ENCODE measurements at places on chromosomes 13 and 19.

DNA sequence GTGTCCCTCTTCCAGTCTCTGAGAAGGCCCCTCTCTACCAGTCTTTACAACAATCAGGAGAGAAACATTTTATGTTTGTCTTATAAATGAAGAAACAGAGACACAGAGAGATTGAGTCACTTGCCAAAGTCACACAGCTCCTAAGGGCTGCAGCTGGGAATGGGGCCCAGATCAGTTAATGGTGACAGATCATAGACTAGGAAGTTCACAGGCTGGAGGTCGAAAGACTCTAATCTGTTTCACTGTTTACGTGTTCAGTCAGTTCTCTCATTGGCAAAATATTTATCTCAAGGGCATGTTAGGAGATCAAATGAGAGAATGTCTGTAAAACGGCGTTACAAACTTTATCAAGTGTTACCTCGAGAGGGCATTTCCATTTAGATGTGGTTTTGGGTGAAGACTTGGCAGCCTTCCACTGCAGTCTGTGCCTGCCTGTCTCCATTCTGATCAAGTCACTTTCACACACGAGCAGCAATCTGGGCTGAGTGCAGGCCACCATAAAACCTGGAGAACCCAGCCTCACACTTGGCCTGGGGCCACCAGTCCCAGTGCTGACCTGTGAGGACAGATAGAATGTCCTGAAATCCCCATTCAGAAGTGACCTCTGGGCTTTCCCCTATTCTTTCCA lies 65.1 kb downstream of the SIAH3 start:
- DNase-seq: no peak

GRCh38 chr13:61833228-61833627 lies 417.6 kb upstream of the PCDH20 start:
- DNase-seq: no peak

DNA sequence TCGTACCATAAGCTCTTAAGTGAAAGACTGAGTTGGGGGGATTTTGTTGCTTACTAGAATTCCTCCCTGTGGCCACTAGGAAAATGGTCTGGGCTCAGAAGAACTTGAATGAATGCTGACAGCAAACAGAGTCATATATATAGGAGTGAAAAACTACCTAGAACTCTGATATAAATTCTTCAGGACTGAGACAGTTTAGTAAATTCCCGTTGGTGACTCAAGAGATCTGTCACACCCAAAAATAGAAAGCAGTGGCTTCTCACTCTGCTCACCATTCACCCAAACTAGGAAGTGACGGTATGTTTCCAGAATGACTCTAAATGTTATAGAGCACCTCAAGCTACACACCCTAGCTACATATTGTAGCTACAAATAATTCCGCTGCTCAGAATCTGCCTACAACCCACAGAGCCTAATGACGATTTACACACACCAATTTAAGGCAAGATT lies 116.2 kb downstream of the TBC1D4 start:
- no peak for DNase-seq

- DNase-seq: no peak
Measured at GRCh38 chr13:105598529-105598928, 936.9 kb downstream of the EFNB2 start.

DNA sequence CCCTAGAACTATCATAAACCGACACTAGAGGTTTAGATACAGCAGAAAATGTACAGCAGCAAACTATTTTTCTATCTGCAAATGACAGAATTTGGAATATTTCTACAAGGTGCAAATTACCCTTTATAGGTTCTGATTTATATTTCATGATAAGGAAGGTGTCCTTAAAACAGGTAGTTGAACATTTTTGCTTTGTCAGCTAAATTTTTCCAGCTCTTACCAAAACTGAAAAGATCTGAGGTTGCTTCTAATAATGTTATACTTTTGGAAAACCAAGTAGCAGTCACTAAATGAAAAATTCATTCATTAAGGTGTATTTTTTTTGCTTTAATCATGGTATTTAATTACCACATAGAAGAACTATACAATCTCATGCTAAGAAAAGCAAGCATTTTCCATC lies 9.0 kb downstream of the SHISA2 start:
- DNase-seq: no peak

DNA sequence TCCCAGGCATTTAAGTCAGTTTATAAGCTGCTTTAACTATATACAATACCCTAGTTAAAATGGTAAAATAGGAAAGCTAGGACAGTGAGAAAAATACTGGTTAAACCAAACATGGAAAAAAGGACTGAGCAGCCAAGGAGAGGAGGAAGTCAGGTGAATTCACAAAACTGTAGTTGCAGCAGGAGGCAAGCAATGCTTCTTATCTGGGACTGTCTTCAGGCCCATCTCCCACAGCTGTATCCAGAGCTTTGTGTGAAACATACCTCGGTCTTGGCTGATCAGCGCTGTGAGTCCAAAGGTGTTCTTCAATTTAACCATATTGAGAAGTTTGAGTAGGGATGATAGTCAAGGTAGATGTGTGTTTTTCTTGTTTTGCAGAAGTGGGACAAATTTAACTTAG lies 15.7 kb upstream of the SUPT20H start:
- no peak for DNase-seq

DNA sequence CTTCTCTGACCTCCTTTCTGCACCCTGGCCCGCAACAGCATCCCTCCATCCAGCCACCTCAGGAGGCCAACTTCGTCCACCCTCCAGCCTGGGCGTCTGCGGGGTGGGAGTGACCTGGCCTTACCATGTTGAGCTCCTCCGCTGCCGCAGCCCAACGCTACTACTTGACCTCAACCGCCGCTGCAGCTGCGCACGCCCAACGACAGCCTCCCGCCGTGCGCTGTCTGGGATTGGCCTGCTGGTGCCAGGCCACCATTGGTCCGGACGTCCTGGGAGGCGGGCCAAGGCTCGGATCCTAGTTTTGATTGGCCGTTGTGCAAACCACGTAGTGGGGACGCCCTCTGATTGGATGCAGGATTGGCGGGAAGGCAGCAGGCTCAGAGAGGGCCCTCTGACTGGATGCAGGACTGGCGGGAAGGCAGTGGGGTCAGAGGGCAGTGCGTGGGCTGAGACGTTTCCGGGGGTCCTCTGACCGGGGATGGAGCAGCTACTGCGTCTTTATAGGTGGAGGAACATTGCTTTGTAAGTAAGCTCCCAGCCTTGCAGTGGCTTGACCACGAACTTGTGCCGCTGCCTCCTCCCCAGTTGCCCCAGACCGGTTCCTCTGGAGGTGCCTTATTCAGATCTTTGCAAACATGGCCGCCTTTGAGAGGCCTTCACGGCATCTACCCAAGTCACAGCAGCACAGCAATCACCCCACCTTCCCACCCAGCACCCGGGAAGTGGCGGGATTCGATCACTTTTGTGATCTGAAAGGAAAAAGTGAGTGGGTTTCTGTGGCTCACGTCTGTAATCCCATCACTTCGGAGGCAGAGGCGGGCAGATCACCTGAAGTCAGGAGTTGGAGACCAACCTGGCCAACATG lies at the start of gene TUBA3C:
TUBA3C (minus strand) TSS at position 204 of the 865 bp plus-strand sequence; CDS start at position 127, 77 bp downstream.
- no peak for DNase-seq

GRCh38 chr19:18667531-18668251 lies 15.8 kb upstream of the CRTC1 start:
- no peak for DNase-seq

DNA sequence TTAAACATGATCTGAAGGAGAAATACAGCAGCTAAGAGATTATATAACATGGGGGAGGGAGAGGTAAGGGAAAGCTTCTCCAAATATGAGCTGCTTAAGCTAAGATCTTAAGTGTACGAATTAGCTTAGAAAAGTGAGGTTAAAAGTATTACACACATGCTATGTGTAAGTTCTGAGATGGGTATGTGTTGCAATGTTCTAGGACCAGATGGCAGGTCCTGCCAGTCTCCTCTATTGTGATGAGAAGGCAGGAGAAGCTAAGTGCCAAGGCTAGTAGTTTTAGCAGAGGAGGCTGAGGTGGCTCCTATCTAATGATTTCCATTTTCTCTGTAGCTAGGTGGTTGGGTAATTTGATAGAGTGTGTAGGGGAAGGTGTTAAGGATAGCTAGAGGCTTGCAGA lies 57.6 kb downstream of the MICU2 start:
- no peak for DNase-seq

DNA sequence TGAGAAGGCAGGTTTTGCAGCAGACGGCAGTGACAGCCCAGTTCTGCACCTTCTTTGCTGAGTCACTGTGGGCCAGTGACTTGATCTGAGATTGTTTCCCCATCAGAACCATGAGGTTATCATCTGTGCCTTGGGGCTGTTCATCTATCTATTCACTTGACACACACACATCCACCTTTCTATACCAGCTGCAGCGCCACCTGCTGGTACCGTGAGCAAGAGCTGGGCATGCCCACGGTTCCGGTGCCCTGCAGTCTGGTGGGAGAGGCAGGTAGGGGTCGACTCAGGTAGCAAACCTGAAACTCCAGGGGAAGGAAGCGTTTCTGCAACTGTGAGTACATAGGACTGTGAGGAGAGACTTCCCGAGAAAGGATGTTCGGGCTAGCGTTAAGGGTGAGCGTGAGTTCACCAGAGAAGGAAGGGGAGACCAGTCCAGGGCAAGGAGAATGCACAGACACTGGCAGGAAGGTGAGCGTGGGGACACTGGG lies 7.5 kb upstream of the LIN7B start:
- DNase-seq: peak; percentile 11

DNA sequence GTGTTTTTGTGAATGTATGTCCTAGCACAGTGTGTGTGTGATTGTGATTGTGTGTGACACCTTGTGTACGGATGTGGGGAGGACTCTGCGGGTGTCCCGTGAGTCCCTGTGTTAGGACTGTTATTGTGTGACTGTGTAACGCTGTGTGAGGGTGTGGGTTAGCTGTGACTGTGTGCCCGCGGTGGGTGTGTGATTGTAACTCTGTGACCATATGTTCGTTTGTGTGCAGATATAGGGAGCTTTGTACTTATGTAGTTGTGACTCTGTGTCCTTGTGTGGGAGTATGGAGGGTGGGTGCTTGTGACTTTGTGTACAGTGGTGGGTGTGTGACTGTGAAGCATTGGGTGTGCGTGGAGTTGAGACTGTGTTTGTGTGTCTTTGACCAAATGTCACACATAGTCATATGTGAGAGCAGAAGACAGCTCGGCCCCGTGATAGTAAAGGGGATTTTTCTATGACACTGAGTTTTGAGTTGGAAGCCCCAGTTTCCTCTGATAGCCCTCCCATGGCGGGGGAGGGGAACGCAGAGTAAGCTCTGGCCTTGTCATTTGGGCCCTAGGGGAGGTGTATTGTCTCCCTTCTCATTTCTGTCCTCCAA lies 949 bp upstream of the ZNF260 start:
- DNase-seq: no peak

DNA sequence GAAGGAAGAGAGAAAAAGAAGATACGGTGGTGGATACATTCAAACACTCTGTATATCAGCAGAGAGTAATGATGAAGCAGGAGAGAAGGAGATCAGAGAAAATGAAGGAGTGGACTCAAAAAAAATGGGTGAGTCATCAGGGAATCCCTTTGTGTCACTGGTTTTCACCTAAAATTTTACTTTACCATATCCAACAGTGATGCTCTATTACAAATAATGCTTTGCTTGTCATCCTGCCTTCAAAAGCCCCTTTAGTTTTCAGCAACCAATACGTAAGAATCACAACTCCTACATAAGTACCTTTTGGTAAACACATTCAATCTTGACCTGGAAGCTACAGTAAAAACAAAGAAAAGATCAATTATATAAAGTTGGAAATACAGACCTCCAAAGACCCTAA lies 88.8 kb downstream of the ENOX1 start:
- DNase-seq: no peak

GRCh38 chr13:21960108-21960507 lies 289.2 kb downstream of the FGF9 start:
- no peak for DNase-seq

DNA sequence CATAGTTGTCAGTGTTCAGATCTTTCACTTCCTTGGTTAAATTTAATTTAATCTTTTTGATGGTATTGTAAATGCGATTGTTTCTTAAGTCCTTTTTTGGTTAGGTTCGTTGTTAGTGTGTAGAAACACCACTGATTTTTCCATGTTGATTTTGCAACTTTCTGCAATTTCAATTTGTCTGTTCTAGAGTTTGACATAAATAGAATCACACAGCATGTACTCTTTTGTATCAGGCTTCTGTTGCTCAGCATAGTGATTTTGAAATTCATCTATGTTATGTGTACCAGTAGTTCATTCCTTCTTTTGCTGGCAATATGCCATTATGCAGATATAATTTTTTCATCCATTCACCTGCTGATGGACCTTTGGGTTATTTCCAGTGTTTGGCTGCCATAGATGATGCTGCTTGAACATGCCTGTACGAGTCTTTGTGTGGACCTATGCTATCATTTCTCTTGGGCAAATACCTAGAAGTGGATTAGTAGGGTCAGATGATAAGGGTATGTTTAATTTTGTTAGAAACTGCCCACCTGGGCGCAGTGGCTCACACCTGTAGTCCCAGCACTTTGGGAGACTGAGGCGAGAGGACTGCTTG lies 33.1 kb downstream of the BICRA start:
- no peak for DNase-seq

DNA sequence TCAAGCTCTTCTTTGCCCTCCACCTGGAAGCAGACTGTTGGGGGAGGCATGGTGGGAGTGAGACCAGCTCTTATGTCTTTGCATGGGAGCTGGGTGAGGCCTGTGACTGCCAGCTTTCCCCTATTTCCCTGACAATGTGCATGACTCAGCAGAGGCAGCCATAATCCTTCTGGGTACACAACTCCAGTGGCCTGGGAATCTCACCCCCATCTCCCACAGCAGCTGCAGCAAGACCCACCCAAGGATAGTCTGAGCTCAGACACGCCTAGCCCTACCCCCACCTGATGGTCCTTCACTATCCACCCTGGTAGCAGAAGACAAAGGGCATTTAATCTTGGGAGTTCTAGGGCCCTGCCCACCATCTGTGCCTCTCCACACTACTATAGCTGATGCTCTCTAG lies 41.4 kb upstream of the FGF14 start:
- DNase-seq: no peak

- DNase-seq: no peak
Measured at GRCh38 chr13:41601718-41602445, 144.5 kb downstream of the RGCC start.

GRCh38 chr19:1265615-1266128 lies 3.5 kb upstream of the CIRBP start:
- DNase-seq: peak; percentile 84

DNA sequence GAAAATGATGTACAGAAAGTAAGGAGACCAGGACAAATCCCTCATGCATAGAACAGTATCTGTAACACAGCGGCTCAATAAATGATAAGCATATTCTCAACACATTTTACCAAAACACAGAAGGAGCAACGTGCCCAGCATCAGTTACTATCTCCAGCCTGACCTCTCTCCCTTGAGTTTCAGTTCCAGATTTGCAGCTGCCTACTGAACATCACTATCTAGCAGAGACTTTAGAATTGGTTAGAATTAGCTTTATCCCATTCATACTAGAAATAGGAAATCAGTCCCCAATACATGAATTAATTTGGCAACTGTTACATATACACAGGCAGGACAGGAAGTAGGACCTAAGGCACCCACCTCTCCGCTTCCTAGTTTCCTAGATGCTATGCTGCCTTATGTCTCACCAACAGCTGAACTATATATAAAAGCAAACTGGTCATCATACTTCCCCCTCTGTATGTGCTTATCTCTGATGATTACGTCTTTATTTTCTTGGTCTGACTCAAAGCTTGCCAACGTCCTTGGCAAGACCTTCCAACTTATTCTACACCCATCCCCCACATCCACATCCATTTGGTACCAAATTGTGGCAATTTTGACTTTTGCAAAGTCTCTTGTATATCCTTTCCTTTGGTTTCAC lies 61.1 kb downstream of the SACS start:
- no peak for DNase-seq

All from bone marrow (tissue), 2 donors.